ENCODE measurements at places on chromosomes 5 and 9.
A peak's percentile ranks its signal among the peaks of the same experiment; 100 is the strongest.

DNA sequence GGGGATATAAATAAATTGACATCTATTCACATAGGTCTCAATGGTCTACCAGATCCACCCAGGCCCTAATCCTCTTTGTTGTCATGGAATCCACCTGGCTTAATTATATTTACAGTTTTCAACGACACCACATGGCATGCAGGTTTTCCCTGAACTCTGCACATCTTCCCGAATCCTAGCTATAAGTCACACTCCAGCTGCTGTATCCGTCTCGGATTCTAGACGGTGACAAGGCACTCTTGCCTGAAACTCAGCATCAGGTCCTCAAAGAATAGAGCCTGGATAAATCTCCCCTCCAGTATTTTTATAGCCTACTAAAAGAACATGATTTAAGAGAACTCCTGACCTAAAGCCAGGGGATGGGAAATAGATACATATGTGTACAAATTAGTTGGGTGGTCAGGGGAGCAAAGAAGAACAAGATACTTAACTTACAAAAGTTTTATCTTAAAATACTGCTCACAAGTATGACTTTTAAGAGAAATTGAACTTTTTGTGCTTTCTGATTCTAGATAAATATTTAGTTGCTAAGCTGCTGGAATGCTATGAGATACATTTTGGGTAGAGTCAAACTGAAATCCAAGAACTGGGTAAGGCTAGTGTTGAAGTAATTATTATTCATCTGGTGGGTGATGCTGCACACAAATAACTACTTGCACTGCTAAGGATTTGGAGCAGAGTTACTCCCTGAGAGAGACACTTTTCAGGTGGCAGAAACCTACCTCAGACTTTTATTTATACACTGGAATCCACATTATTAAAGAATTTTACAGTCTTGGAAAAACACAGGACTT is 187.3 kb downstream of the EFNA5 start:
- DNase-seq: no peak

- DNase-seq: no peak
These were observed 17.4 kb upstream of the FCN1 start for GRCh38 chr9:134935056-134935640.

DNA sequence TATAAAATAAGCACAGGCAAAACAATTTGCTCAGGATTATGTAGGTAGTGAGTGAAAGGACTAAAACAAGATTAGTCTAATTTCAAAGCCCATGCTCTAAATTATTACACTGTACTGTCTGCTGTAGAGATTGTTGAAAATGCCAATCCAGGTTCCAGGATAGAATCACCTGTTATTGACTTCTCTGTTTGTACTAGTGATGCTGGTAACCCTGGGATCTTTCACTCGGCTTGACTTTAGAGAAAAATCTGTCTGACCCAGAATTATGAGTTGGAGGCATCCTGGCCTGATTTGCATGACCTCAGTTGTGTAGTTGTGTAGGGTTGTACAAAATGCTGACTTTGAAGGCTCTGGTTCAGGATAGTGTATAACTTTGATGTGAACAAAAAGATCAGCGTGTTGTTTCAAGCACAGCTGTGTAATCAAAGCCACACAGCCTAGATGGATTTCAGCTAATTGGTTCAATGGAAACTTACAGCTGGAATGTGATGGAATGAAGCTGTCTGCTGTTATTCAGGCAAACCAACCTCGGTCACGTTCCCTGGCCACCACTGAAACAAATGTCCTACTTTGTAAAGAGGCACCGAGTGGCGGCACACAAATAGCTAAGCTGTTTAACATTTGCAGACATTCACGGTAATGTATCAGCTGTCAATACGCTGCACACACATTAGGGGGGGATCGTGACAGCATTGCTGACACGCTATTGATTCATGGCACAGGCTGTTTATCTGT is 340.3 kb downstream of the KCTD16 start:
- no peak for DNase-seq

DNA sequence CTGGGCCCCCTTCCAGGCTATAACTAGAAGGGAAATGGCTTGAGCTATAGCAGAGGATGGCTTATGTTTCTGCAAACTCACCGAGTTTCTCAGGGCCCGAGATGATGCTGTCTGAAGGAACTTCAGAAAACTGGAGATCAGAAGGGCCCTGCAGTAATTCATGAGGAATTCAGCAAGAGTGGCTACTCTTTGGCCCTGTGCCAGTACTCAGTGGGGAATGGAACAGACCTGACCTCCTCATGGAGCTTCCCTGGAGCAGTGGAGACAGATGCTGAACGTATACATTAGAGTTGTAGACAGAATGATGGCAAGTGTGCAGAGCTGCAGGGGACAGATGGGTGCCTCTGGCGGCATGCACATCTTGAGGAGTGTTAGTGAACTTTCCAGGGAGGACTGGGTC is 17.3 kb upstream of the SMIM32 start:
- no peak for DNase-seq

DNA sequence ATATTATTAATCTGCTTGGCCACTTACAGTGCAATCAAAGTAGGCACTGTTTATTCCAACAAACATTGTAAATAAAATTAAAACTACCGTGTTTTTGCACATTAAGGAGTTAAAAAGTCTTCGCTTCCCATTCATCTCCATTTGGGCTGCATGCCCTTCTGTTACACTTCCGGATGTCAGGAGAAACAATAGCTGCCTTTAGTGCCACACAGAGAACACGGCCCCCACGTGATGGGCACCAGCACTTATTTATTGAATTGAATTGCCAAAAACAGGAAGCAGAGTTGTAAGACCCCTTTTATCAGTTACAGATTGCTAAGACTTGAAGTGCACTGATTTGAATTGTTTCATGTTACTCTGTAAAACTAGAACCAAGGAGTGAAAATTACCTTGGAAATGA is 80.4 kb downstream of the LHFPL2 start:
- no peak for DNase-seq

- DNase-seq: peak; percentile 23
These were observed 172.6 kb downstream of the FGF18 start for GRCh38 chr5:171592076-171592475.

DNA sequence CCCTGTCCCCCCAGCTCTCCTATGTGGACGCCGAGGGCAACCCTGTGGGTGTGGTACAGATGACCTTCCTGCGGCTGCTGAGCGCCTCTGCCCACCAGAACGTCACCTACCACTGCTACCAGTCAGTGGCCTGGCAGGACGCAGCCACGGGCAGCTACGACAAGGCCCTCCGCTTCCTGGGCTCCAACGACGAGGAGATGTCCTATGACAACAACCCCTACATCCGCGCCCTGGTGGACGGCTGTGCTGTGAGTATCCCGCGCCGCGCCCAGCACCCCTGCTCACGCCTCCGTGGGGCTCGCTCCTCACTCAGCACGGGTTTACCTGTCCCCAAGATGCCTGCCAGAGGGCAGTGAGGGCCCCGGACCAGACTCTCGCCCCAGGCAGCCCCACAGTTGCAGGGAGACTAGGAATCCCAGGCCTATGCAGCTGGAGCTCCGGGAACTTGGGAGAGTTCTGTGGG is 45.6 kb upstream of the FCN2 start:
- no peak for DNase-seq

- DNase-seq: no peak
These were observed 253.6 kb downstream of the MAST4 start for GRCh38 chr5:66849803-66850202.

- DNase-seq: peak; percentile 82
These were observed 14.4 kb upstream of the SPINK4 start for GRCh38 chr9:33225319-33226147.

- DNase-seq: peak; percentile 95
These were observed 133.4 kb downstream of the SLC1A3 start for GRCh38 chr5:36739751-36740221.

- DNase-seq: no peak
These were observed 28.1 kb downstream of the ACSL6 start for GRCh38 chr5:131983244-131983771.

- no peak for DNase-seq
These were observed 174.9 kb upstream of the MVB12B start for GRCh38 chr9:126151686-126152134.

DNA sequence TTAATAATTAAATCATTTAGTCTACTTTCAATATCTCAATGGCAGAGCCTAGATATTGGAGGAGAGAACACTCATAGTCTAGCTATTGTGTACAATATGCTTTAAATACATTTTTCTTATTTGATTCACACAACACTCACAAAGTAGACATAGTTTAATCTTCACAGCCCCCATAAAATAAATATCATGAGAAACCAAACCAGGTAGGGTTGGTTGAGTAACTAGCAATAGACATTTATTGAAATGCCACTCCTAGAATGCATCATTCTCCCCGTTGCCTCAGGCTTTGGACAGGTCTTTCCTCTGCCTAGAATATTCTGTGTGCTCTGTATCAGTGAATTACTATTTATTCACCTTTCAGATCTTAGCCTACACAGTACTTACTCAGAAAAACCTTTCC is 141.9 kb downstream of the CEMIP2 start:
- DNase-seq: no peak

DNA sequence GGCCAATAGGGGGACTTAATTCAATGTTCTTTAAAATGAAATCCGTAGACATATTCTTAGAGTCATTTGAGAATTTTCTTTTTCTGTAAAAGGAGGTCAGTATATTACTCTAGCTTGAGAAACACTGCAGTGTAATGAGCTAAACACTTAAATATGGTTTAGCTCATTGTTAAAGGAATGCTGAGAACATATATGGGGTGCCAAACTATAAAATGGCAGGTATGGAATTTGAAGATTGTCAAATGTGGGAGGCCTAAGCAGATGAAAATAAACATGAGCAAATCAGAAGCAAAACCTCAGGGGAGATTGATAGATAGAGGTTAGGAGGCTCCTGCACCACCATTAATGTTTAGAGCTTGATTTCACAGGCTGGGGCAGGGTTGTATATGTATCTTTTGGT is 57.9 kb downstream of the STX17 start:
- no peak for DNase-seq

- DNase-seq: no peak
These were observed 5.8 kb downstream of the ANKDD1B start for GRCh38 chr5:75616971-75617621.

GRCh38 chr9:1207686-1208085 is 157.5 kb downstream of the DMRT2 start:
- DNase-seq: no peak

GRCh38 chr9:74479711-74480110 is 17.4 kb upstream of the RORB start:
- no peak for DNase-seq

GRCh38 chr9:34375901-34376595 is 650 bp downstream of the MYORG start:
- DNase-seq: peak; percentile 90

- no peak for DNase-seq
These were observed 7.2 kb downstream of the CNOT8 start for GRCh38 chr5:154865466-154866184.

DNA sequence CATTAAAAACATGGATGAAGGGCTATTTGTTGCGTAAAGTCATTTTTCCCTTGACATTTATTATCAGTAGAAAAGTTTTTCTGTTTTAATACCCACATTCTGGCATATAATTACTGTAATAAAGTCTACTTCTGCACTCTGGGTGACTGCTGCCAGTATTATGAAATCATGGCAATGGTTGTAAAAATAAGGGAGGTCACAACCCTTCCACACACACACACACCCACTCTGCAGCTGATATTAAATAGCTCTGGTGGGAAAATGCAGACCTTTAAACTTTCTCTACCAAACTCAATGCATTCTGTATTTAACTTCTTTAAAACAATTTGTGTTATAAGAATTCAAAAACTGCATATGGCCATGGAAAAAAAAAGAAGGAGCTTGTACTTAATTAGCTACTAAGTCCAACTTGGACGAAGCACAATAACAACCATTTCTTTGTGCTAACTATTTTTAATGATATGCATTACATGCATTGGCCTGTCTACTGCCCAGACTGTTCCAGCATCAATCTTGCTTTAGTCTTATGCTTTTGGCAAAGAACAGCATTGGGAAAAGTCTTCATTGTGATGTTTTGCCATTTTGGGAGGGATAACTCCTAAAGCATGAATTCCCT is 137.6 kb upstream of the MAP3K1 start:
- no peak for DNase-seq

DNA sequence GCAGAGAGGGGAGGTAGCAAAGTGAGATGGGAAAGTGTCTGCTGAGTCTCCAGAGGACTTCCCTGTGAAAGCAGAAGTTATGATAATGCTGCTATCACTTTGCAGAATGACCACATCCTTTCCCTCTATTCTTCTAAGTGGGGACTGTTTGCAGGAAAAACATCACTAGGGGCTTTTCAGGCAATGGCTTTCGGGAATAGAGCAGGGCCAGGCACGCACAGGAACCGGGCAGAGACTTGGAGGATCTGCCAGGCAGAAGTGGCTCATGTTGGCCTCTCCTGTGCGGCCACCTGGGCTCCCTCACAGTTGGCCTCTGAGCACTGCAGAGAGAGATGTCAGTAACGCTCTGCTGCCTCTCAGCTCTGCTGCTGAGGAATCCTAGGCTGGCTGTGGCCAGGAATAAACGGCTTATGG is 214.7 kb downstream of the MAST4 start:
- no peak for DNase-seq

DNA sequence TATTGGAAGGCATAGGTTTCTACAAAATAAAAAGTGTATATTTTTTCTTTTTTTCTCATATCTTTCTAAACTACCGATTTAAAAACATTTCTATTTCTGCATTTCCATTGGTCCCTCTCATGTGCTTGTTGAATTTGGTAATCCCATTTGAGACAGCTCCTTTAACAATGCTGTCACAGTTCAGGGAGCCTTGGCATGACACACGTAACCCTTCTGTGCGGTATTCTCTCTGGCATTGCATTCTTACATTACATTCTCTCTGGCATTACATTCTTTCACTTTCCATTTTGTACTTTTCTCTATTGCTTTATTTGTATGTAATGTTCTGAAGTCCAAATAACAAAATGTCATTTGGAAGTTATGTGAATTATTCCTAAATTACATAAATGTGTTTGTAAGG is 150.7 kb upstream of the RASGRF2 start:
- no peak for DNase-seq

DNA sequence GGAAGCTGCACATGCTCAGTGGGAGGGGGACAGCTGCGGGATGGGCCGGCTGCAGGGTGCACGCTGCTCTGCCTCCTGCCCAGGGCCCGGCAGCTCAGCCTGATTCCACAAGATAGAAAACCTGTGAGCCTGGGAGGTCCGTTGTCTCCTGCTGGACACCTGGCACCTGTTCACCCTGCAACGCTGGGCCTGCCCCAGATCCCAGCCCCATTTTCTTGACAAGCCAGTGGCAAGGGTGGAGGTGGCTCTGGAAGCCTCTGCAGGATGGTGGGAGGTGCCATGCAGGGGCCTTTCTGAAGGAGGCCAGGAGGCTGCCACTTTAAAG is 68.1 kb upstream of the RNF130 start:
- DNase-seq: peak; percentile 36

- DNase-seq: no peak
These were observed 11.9 kb downstream of the LHFPL2 start for GRCh38 chr5:78636682-78637081.

GRCh38 chr5:71924980-71925379 is 182.3 kb upstream of the MAP1B start:
- DNase-seq: no peak

GRCh38 chr9:28105001-28105400 is 531.7 kb upstream of the C9orf72 start:
- DNase-seq: no peak

All from endodermal cell (in vitro differentiated cells).